Esophagus squamous epithelium (tissue), 5 donors: ENCODE measurements at places on chromosomes 4 and X. TPM values are rescaled to one million over a fixed set of nuclear protein-coding genes. Genes with fewer than 3 reads are reported as not detected.

The DCAF8L2 gene
- not detected for total RNA-seq

The TIMM17B gene
- total RNA-seq = 27.1 TPM

The FSTL5 gene
- total RNA-seq = not detected

The PRR32 gene
- not detected for total RNA-seq

The CETN2 gene
- 38.5 TPM for total RNA-seq

The OCRL gene
- 12.4 TPM for total RNA-seq

The SPANXN2 gene
- not detected for total RNA-seq

The HGFAC gene
- not detected for total RNA-seq

The NR0B1 gene
- total RNA-seq = not detected

The GABRQ gene
- 0.57 TPM for total RNA-seq

The FAM9C gene
- total RNA-seq = not detected

The CHRDL1 gene
- total RNA-seq = 11.4 TPM

The F8A3 gene
- 1.2 TPM for total RNA-seq

The AMTN gene
- not detected for total RNA-seq

The BEX4 gene
- 7.6 TPM for total RNA-seq

The PPP1R2C gene
- total RNA-seq = not detected

The CLTRN gene
- 0.19 TPM for total RNA-seq

The TAF7L gene
- not detected for total RNA-seq

The GAGE12J gene
- total RNA-seq = not detected

The CLDN22 gene
- total RNA-seq = not detected

The DHX15 gene
- 91.4 TPM for total RNA-seq

The ITM2A gene
- total RNA-seq = 8.5 TPM

The HSPA4L gene
- 29.3 TPM for total RNA-seq

The BEX5 gene
- 1.5 TPM for total RNA-seq

The RBMXL3 gene
- total RNA-seq = not detected

The PLA2G12A gene
- 26.1 TPM for total RNA-seq
